Activated naive CD8-positive, alpha-beta T cell treated with anti-CD3 and anti-CD28 coated beads for 36 hours (primary cell): ENCODE measurements at places on chromosomes 12 and 14. TPM values are rescaled to one million over a fixed set of nuclear protein-coding genes. Genes with fewer than 3 reads are reported as not detected.

Gene IFT43
- total RNA-seq, result 9.7 TPM

Gene CELA1
- not detected for total RNA-seq

Gene MUCL1
- total RNA-seq, result not detected

Gene EXOC5
- total RNA-seq, result 81.8 TPM

Gene LYZ
- not detected for total RNA-seq

Gene ENO2
- 141 TPM for total RNA-seq

DNA sequence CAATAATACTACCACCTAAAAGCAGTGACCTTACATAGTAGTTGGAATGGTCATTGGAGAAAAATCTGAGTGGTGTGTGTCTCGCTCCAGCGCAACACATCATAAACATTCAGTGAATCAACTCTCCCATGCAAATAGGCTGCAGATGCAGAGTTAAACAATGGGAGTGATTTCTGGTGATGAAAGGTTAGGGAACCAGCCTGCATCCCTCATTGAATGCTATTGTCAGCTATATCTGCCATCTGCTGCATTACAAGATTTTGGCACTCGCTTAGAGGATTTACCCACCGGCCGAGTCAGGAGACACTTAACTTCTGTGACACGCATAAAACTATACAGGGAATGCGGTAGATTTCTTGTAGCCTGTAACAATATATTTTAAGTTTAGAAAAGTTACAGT, 900.9 kb downstream of the FLRT2 start:
- no peaks in the 10 kb centered on the region for H3K4me1 ChIP-seq
- no peak for DNase-seq
- H3K36me3 ChIP-seq, result no peaks in the 10 kb centered on the region
- H3K27ac ChIP-seq, result no peak overlapping the region
- H3K27me3 ChIP-seq, result no peaks in the 10 kb centered on the region

DNA sequence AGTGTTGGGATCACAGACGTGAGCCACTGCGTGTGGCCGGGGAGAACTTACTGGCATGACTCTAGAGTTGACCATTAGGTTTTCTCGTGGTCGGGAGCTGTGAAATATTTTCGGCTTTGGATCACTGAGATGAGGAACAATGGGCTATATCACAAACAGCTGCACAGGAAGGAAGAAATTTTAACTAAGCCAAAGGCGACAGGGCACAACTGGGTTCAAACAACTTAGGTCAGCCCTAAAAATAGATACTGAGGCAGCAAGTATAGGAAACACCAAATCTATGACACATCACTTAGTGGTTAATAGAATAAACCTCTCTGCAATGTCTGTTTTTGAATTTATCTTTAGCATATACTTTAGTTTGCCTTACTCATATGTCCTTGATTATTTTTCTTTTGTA, 162.9 kb downstream of the LRIG3 start:
- H3K27me3 ChIP-seq, result no peaks in the 10 kb centered on the region
- H3K4me3 ChIP-seq, result no peak overlapping the region
- DNase-seq, result no peak
- H3K4me1 ChIP-seq, result no peaks in the 10 kb centered on the region

DNA sequence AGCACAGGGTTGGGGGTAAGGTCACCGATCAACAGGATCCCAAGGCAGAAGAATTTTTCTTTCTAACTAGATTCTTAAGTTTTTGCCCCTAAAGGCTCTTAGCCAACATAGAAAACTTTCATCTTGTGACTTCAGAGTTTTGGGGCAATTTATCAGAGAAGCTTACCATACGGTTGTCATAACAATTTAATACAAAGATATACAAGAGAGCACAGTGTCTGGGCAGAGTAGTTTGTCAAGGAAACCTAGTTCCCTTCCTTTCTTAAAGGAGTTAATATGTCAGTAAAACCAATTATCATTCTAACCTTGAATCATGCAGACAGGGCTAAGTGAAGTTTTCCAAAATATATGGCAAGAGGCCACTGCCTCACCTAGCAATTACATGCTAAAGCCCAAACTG, 18.4 kb downstream of the NR2C1 start:
- H3K27me3 ChIP-seq, result no peaks in the 10 kb centered on the region
- H3K36me3 ChIP-seq, result peaks cover 9% of the 10 kb centered on the region
- H3K4me3 ChIP-seq, result no peak overlapping the region
- DNase-seq, result no peak

DNA sequence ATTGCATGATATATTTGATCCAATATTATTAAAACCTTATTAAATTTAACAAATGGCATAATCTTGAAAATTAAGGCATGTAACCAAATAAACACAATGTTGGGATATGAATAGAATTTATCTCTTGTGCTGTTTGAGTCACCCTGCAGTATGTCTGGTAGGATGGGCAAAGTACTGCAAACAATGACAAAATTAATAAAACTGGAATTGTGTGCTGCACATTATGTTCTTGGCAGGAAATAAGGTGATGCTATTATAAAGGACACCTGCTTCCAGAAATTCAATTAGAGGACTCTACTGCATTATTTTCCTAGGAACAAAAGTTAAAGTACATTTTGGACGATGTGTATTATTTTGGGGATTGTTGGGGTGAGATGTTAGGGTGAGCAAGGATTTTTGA, 132.7 kb downstream of the PPFIA2 start:
- H3K4me1 ChIP-seq, result no peaks in the 10 kb centered on the region
- no peaks in the 10 kb centered on the region for H3K36me3 ChIP-seq
- DNase-seq, result no peak
- no peak overlapping the region for H3K27ac ChIP-seq
- H3K4me3 ChIP-seq, result no peak overlapping the region
- H3K27me3 ChIP-seq, result peaks cover 4% of the 10 kb centered on the region

DNA sequence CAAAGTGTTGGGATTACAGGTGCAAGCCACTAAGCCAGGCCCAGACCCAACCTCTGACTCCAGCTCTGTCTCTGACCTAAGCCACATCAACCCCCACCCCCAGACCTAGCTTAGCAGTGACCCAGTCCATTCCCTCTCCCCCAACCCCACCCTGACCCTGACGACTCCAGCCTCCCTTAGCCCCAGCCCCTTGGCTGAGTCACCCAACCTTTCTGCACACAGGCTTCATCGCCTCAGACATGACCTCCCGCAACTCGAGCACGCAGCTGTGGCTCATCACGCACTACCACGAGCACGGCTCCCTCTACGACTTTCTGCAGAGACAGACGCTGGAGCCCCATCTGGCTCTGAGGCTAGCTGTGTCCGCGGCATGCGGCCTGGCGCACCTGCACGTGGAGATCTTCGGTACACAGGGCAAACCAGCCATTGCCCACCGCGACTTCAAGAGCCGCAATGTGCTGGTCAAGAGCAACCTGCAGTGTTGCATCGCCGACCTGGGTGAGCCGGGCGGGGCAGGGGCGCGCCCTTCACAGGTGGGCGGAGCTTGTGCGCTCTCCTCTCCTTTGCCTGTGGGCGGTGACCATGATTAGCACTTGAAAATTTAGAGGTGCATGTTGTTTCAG, 7.8 kb downstream of the ACVRL1 start:
- no peaks in the 10 kb centered on the region for H3K4me1 ChIP-seq
- no peaks in the 10 kb centered on the region for H3K36me3 ChIP-seq

DNA sequence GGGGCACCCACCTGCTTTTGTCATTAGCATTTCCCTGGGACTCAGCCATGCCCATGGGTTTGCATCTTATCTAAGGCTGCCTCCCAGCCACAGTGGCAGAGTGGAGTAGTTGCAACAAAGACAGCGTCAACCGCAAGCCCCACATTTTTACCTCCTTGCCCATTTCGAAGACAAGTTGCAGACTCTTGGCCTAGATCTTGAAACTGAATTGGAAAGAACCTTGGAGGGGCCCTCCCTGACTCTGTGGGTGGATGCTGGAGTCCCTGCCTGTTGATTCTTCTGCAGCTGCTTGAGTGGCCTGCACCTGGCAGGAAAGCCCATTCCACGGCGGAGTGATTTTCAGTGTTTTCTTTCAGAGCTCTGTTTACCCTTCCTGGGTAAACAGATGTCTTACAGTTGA, 309.0 kb downstream of the VRK1 start:
- peaks cover 3% of the 10 kb centered on the region for H3K36me3 ChIP-seq
- no peak overlapping the region for H3K27ac ChIP-seq
- H3K4me3 ChIP-seq, result no peak overlapping the region
- no peaks in the 10 kb centered on the region for H3K27me3 ChIP-seq
- DNase-seq, result peak; percentile 5
- H3K4me1 ChIP-seq, result peaks cover 2% of the 10 kb centered on the region

DNA sequence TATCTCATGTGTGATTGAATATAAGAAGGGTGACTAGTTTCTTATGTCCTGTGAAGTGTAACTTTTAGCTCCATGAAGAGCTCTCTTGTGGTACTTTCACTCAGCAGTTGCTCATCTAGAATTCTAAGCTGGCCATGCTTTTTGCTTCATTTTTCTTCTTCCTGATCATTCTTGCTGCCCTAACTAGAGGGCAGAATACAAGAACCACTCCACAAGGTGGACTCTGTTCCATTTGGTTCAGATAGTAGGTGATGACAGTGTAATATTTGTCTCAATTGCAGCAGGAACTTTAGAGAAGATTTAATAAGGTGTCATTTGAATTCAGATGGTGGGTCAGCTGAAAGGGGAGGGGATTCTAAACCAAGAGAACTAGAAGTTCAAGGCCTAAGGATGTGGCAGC, 17.6 kb downstream of the WDR20 start:
- peak overlapping the region; percentile 14 for H3K27ac ChIP-seq
- DNase-seq, result no peak
- peaks cover 18% of the 10 kb centered on the region for H3K36me3 ChIP-seq

DNA sequence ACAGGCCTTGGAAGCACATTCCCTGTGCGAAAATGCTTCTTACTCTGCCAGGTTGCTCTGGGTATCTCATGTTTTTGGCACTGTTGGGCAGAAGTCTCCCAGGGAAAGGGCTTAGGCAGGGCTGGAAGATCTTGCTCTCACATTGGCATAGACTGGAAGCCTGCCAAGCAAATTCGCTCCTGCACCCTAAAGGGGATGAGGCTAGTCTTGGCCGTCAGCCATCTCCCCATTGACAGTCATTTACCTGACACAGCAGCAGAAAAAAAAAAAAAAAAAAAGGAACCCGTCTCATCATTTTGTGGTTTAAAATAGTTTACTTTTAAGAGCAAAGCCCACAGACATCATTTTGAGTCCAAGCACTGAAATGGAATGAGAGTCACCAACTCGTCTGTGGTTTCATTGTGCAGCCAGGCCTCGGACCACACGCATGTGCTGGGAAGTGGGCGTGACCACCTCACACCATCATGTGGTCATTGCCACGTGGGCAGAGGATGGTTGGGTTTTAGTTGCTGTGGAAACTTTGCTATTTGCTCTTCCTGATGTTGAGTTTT, 84.8 kb downstream of the NRXN3 start:
- peaks cover 8% of the 10 kb centered on the region for H3K4me1 ChIP-seq
- no peaks in the 10 kb centered on the region for H3K36me3 ChIP-seq
- H3K27me3 ChIP-seq, result peaks cover 4% of the 10 kb centered on the region
- DNase-seq, result peak; percentile 42
- no peak overlapping the region for H3K4me3 ChIP-seq
